SK-N-SH (cell line): ENCODE measurements at places on chromosomes 4 and X. TPM values are rescaled to one million over a fixed set of nuclear protein-coding genes. Genes with fewer than 3 reads are reported as not detected.
A peak's percentile ranks its signal among the peaks of the same experiment; 100 is the strongest.

- DNase-seq: no peak
Observed at GRCh38 chrX:38850807-38851544, 49.7 kb downstream of the MID1IP1 start.

- DNase-seq: no peak
Observed at GRCh38 chr4:7343950-7344349, 90.8 kb downstream of the PSAPL1 start.

DNA sequence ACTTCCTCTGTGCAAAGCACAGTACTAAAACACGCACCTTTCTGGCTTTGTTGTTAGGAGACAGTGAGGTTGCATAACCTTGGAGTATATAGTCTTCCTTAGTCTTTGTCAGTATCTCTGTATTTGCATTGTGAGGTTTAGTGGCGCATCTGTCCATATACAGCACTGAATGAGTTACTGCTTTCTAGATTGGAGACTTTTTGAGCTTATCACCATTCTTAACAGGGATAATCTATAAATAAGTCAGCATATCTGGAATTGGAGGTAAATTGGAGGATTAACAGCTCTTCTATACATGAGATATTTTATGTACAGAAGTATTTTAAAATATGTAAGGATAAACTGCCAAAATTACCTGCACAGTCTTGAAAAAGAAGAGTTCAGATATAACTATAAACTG lies 4.3 kb downstream of the FHDC1 start:
- DNase-seq: no peak

DNA sequence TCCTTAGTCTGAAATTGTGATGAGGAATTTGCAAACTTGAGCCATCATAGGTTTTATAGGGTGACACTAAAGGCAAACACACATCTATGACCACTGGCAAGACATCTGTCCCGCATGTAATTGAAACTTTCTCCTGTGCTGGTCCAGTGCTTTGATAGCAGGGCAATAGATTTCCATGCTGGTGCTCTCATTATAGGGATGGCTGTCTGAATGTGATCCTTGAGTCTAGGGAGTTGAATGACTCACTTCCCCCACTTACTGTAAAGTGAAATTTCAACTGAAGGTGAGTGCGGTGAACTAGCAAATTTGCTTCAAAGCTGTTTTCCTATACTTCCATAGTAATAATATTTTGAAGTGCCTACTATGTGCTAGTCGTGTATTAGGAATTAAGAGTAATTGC lies 1630.0 kb downstream of the STIM2 start:
- no peak for DNase-seq

DNA sequence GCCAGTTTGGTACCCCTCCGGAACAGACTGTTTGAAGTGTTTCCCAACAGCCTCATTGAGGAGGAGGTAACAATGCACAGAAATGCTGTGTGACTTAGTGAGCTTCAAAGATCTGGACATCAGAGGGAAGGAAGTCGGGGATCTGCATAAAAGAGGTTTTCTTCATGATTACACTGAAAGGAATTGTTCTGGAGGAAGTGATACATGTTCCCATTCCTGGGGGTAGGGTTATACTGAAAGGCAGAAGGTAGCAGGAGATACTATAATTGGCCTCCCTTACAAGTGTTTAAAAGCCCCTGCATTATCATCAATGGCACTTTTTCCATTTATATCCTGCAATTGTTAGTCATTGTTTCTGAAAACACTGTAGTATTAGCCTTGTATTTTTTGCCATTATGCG lies 94.0 kb upstream of the DKK2 start:
- DNase-seq: no peak

DNA sequence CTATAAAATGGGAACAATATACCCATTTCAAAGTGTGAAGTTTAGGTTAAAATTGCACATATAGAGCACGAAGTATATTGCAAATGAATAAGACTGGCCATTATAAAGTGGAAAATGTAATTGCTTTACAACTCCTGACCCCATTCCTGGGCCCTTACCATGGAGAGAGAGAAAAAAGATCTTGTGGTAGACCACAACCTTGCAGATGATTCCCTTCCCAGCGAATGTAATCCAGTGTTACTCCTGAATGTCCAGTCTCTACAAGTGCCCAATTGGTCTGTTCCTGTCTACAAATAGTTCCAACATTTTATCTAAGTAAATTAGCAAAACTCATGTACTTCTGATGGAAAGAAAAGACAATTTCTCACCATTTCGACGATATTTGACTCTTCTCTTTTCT lies 184.1 kb upstream of the LNX1 start:
- no peak for DNase-seq

GRCh38 chr4:170391066-170391740 lies 301.4 kb upstream of the AADAT start:
- DNase-seq: no peak

DNA sequence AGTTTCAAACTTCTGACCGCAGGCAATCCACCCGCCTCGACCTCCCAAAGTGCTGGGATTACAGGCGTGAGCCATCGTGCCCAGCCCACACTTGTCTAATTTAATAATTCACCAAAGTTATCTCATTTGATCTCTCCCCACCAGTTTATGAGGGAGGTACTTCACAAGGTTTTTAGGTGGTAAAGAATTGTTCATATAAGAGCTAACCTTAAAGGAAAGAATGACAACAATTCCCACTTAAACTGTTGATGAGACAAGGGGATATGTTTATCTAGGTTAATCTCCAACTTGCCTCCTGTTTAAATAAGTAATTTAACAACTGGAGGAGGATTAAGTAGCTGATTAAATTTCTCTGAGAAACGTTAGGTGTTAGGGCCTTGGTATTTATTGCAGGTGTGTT lies 117.6 kb upstream of the CBLL2 start:
- DNase-seq: no peak

DNA sequence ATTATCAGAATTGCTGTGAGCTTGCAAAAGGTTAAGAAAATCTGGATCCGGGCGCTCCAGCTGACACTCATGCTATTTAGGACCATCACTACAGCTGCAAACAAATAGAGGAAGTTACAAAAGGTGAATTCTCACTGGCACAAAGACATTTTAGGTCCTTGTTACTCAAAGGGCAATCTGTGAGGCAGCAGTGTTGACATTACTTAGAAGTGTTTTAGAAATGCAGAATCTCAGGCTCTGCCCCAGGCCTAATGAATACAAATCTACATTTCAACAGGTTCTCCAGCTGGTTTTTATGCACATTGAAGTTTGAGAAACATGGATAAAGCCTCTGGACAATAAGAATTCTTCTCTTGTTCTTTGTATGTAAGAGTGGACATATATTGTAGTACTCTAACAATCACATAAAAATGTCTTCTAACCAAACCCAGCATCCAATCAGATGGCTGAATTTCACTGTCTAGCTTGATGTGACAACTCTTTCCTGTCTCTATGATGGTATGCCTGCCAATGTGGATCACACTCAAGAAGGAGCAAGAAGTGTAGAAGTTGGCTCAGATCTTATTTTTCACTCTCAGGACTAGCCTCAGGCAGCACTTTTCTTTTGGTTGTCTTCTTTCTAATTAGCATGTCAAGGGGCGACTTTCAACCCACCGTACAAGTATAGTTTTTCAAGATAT lies 18.8 kb downstream of the SLC7A11 start:
- no peak for DNase-seq

- no peak for DNase-seq
Observed at GRCh38 chr4:29521281-29521680, 1198.9 kb upstream of the PCDH7 start.

- no peak for DNase-seq
Observed at GRCh38 chr4:165877286-165877685, 4.2 kb downstream of the TLL1 start.

GRCh38 chr4:47705326-47705981 lies 132.4 kb downstream of the CORIN start:
- peak; percentile 46 for DNase-seq

- DNase-seq: no peak
Observed at GRCh38 chr4:134298313-134298712, 96.7 kb upstream of the PABPC4L start.

GRCh38 chrX:11665168-11666111 lies at the start of gene ARHGAP6:
Gene ARHGAP6 (minus strand): TSS chrX:11665920. CDS start chrX:11664828, 1,092 bp downstream.
- DNase-seq: peak; percentile 41

- no peak for DNase-seq
Observed at GRCh38 chr4:71430609-71431008, 91.8 kb downstream of the SLC4A4 start.

CSAG1 gene
- 55.1 and 55.8 TPM in 2 replicates for polyA plus RNA-seq

SSX2 gene
- polyA plus RNA-seq: 0.13 and 0.50 TPM in 2 replicates
